ENCODE measurements at places on chromosomes 4 and X.

GRCh38 chrX:118679290-118679689 is 48.1 kb upstream of the IL13RA1 start:
- DNase-seq, result no peak

DNA sequence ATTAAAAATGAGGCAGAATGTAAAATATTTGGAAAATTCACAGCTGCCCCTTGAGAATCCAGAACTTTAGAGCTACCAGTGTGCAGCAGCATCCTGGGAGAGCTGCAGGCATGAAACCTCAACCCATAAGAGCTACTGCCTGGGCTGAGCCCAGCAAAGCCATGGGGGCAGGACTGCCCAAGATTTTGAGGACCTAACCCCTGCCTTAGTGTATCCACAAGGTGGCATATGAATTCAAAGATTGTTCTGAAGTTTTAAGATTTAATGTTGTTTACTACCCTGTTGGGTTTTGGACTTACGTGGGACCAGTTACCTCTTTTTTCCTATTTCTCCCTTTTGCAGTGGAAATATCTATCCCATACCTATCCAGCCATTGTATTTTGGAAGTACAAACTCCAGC is 26.4 kb downstream of the CASP6 start:
- no peak for DNase-seq

DNA sequence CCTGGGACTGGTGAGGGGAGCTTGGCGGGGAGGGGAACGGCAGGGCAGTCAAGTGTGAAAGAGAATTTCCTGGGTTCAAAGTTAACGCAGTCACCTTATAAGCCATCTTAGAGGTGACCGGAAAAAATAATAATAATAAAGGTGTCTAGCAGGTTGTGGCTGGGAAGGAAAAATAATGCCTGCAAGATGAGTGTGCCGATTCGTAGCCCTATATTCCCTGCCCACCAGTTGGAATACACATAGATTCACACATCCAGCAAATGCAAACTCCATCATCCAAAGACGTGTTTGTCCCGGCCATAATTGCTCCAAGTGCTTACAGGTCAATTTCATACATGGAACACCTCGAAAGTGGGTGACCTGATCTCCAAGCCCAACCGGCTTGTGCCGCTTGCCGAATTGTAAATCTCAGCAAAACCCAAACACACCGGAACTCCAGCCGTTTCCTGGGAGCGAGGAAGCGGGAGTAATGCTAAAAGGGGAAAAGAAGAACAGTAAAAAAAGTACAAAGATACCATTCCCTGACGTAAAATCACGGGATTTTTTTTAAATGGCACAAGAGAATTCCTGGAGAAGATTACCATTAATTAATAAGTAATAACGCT is 1.3 kb upstream of the FAT1 start:
- DNase-seq, result no peak

DNA sequence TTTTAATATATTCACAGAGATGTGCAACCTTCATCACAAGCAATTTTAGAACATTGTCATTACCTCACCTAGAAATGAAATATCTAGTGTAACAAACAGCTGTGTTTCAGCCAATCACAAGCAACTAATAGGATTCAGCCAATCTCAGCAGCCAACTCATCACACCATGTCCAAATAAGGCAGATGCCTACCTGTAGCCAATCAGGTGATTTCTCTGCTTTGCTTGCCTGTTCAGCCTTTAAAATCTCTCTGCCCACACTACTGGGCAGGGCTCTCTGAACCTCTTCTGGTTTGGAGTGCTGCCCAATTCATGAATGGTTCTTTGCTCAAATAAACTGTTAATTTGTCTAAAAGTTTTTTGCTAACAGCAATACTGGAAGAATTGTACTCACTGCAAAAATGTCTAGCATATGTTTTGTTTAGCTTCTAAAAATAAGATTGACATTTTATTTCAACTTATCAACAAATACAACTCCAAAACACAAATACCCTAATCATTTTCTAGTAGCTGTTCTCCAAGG is 52.4 kb upstream of the IGFBP7 start:
- no peak for DNase-seq

DNA sequence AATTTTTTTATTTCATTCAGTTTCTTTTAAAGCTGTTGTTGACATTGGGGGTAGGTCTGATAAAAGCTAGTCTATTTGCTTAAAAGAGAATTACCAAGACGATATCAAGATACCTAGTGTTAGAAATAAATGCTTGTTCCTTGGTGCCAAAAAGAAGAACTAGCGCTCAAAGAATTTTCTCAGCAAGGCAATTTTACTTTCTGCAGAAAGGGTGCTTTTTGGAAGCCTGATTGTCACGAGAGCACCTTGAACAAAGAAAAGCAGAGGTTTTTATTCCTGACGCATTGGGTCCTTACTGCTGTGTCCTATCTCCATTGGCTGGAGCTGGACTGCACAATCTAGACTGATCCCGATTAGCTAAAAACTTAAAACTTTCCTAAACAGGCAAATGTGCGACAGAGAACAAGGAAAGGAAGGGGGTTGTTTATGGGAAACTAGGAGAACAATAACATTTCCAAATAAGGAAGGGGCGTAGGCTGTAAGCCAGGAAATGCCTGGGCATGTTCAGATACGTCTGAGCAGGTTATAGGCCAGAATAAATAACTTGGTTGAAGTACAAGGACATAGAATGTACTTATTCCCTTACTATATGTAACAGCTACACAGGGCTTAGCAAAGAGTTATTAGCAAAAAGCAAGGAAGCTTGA is 50.3 kb upstream of the STPG2 start:
- no peak for DNase-seq

DNA sequence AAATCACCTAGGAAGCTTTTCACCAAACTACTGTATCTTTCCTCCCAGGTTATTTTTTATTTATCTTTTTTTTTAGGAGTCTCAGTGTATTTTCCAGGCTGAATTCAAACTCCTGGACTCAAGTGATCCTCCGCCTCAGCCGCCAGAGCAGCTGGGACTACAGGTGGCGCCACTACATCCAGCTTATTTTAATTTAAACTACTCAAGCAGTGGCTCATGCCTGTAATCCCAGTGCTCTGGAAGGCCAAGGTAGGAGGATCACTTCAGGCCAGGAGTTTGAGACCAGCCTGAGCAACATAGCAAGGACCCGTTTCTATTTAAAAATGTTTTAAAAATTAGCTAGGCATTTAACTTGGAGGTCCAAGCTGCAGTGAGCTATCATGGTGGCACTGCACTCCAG is 37.8 kb downstream of the LEF1 start:
- no peak for DNase-seq

All from iPS DF 6.9 (cell line).